ENCODE measurements at places on chromosomes 4 and X. TPM values are rescaled to one million over a fixed set of nuclear protein-coding genes. Genes with fewer than 3 reads are reported as not detected.

HSFX3 gene
- total RNA-seq, result not detected

C4orf50 gene
- 1.00 TPM for total RNA-seq

INTS6L gene
- total RNA-seq, result 21.0 TPM

SLC2A9 gene
- 5.4 TPM for total RNA-seq

F9 gene
- 0.10 TPM for total RNA-seq

UNC5C gene
- total RNA-seq, result 3.9 TPM

UXT gene
- total RNA-seq, result 40.6 TPM

EVC2 gene
- total RNA-seq, result 4.7 TPM

TCEAL2 gene
- 5.1 TPM for total RNA-seq

PDGFRA gene
- total RNA-seq, result 75.1 TPM

COX7B2 gene
- not detected for total RNA-seq

SLC7A11 gene
- total RNA-seq, result 0.77 TPM

PRKG2 gene
- total RNA-seq, result 2.1 TPM

RTL5 gene
- 2.7 TPM for total RNA-seq

SETD7 gene
- 45.6 TPM for total RNA-seq

SH3TC1 gene
- total RNA-seq, result 34.1 TPM

NR0B1 gene
- not detected for total RNA-seq

ELOVL6 gene
- total RNA-seq, result 3.6 TPM

PABPC4L gene
- total RNA-seq, result 1.0 TPM

RBMX2 gene
- total RNA-seq, result 14.0 TPM

PCSK1N gene
- total RNA-seq, result 7.5 TPM

PHOX2B gene
- total RNA-seq, result not detected

PPP3CA gene
- total RNA-seq, result 58.3 TPM

ADGRL3 gene
- total RNA-seq, result 1.0 TPM

CT47B1 gene
- not detected for total RNA-seq

SPANXA2 gene
- total RNA-seq, result not detected

MSANTD1 gene
- total RNA-seq, result 1.9 TPM

GRPR gene
- total RNA-seq, result not detected

LPAR4 gene
- total RNA-seq, result not detected

TET2 gene
- 29.6 TPM for total RNA-seq

CT45A3 gene
- not detected for total RNA-seq

GLOD5 gene
- total RNA-seq, result not detected

GLRA2 gene
- not detected for total RNA-seq

CHST7 gene
- 9.4 TPM for total RNA-seq

FAM149A gene
- total RNA-seq, result 11.0 TPM

DCAF8L2 gene
- total RNA-seq, result not detected

SLC9A7 gene
- 9.0 TPM for total RNA-seq

KIT gene
- total RNA-seq, result 17.5 TPM

KCNE5 gene
- 3.4 TPM for total RNA-seq

CDKL2 gene
- total RNA-seq, result 18.1 TPM

GAGE13 gene
- not detected for total RNA-seq

XK gene
- 2.1 TPM for total RNA-seq

ANOS1 gene
- total RNA-seq, result 46.5 TPM

PLS3 gene
- 152 TPM for total RNA-seq

CHIC1 gene
- 5.2 TPM for total RNA-seq

HS3ST1 gene
- 4.9 TPM for total RNA-seq

Data from upper lobe of left lung (tissue), 6 donors.